Stimulated activated CD4-positive, alpha-beta T cell treated with anti-CD3 and anti-CD28 coated beads, Interleukin-12 subunit alpha, Interleukin-12 subunit beta, amount 100 ng/mL, for 48 hours (primary cell): ENCODE measurements at places on chromosomes 13 and 19.
A peak's percentile ranks its signal among the peaks of the same experiment; 100 is the strongest.

DNA sequence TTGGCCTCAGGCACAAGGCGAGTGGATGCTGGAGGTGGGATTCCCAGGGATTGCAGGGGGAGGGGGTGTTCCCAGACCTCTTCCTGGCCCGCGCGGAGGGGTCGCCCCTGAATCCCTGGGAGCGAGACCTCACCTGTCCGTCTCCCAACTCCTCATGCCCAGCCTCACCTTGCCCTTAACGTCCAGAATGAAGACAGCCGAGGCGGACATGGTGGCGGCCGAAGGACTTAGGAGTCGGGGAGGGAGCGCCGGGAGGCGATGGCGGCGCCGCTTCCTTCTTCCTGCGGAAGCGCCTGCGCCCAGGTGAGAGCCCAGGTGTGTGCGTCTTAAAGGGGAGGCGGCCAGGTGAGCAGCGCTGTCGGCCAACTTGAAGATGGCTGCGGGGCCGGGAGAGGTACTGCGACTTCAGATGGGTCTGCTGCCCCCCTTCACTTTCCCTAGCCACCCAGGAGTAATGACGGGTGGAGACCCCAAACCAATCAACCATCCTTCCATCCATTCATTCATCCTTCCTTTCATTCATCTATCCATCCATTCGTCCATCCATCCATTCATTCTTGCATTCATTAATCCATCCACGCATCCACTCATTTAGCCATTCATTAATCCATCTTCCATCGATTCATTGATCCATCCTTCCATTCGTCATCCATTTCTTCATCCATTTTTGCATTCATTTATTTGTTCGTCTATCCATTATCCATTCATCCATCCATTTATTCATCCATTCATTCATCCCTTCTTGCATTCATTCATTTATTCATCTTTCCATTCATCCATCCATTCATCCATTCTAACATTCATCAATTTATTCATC is at the start of gene AP1M2:
Gene AP1M2, minus strand, starts transcription at position 291 of the 817 bp plus-strand sequence. Its CDS starts 81 bp downstream, at position 210.
- DNase-seq, result no peak

DNA sequence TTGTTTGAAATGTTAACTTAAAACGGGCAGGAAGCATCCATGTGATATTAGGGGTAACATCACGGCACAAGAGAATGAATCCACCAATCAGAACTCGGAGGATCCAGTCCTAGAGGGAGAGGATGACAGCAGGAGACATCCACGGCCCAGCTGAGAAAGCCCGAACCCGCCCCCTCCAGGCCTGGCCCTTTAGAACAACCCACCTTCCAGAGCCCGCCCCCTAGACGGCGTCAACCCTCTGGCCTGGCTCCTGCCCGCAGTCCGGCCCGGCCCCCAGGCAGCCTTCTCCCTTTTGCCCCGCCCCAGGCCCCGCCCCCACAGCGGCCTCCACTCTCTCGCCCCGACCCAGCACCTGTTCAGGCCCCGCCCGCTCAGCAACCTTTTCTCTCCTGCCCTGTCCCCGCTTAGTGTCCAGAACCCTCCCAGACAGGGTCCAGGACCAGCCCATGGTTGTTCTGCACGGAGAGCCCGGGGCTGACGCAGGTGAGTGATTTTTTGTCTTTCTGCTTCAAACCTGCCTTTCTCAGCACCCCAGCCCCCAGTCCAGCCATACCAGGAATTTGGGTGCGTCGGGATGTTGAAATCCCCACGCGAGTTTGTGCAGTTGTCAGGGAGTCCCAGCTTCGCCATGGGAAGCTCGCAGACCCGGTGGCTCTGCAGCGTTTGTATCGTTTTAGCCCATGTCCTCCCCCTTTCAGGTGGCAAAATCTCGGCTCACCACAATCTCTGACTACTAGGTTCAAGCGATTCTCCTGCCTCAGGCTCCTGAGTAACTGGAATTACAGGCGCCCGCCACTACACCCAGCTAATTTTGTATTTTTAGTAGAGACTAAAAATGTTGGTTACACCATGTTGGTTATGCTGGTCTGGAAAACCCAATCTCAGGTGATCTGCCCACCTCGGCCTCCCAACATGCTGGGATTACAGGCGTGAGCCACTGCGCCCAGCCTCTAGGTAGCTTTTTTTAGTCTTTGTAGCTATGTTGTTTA is 16.1 kb downstream of the ZNF816 start:
- DNase-seq, result no peak

DNA sequence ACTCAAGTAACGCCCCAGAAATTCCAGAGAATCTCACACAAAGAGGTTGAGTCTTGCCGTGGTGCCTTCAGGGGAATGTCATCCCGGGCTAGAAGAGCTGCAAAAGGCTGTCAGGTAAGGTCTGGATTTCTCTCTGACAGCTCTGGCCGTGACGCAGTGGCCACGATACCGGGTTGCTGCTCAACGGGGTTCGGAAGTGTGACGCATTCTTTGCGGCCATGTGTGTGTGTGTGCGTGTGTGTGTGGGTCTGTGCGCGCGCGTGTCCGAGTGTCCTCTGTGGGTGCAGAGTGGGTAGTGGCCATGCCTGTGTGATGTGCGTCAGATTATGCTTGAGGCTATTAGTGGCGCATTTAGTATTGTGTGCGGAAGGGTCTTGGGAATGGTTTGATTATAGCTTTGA is 306 bp downstream of the ZNF540 start:
- peak; percentile 26 for DNase-seq

- DNase-seq, result no peak
These were observed 56.4 kb downstream of the FAM124A start for GRCh38 chr13:51278426-51279130.

GRCh38 chr13:52978989-52979388 is 49.6 kb upstream of the OLFM4 start:
- DNase-seq, result no peak

DNA sequence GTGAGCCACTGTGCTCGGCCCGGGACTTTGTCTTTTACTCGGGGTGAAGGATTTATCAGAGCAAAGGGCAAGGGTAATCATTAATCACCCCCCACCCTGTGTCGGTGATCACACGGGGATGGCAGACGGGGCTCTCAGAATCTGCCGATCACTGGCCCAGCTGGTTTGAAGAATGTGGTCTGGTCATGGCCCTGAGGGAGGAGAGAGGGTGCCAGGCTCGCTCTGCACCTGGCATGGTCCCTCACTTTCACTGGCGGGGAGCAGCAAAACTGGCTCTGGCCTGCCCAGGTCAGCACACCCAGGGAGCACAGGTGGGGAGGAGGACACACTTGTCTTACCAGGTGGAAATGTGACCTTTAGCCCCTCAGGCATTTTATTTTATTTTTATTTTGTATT is 10.2 kb downstream of the REEP6 start:
- DNase-seq, result no peak

GRCh38 chr13:32783067-32783466 is 196.8 kb downstream of the PDS5B start:
- no peak for DNase-seq
